ENCODE measurements at places on chromosomes 6 and 20.

GRCh38 chr6:108951351-108951953 lies 103.2 kb downstream of the ARMC2 start:
- no peak overlapping the region for H3K27ac ChIP-seq
- DNase-seq: no peak
- H3K4me1 ChIP-seq: peaks cover 37% of the 10 kb centered on the region
- no peaks in the 10 kb centered on the region for H3K36me3 ChIP-seq
- no peak overlapping the region for H3K4me3 ChIP-seq

DNA sequence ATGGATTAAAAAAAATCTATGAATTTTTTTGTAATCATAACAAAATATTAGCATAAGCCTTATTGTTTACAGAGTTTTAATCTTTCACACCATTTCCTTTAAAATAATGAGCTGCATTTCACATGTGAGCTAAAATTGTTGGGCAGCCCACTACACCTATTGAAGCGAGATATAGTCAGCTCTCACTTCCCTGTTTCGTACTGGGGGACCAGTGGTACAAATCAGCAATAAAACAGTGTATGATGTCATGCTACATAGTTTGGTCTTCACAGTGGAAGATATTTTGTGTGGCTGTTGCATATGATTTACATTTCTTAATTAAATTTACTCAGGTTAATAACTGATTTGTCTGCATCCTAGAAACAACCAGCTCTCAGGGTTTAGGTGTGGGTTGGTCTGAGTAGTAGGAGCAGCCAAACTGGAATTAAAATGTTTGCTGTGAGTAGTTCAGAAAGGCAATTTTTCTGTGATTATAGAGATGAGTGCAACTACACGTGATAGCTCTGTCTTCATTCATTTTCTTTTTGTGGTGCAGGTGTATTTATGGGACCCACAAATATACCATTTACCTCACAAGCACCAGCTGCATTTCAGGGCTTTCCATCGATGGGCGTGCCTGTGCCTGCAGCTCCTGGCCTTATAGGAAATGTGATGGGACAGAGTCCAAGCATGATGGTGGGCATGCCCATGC lies 99.3 kb downstream of the B3GAT2 start:
- no peak overlapping the region for H3K27ac ChIP-seq
- no peaks in the 10 kb centered on the region for H3K27me3 ChIP-seq
- no peaks in the 10 kb centered on the region for H3K36me3 ChIP-seq
- no peak for DNase-seq

GRCh38 chr6:63487103-63487813 lies 85.0 kb upstream of the LOC128125822 start:
- peaks cover 4% of the 10 kb centered on the region for H3K4me1 ChIP-seq
- H3K4me3 ChIP-seq: no peak overlapping the region
- DNase-seq: no peak
- no peaks in the 10 kb centered on the region for H3K27me3 ChIP-seq

DNA sequence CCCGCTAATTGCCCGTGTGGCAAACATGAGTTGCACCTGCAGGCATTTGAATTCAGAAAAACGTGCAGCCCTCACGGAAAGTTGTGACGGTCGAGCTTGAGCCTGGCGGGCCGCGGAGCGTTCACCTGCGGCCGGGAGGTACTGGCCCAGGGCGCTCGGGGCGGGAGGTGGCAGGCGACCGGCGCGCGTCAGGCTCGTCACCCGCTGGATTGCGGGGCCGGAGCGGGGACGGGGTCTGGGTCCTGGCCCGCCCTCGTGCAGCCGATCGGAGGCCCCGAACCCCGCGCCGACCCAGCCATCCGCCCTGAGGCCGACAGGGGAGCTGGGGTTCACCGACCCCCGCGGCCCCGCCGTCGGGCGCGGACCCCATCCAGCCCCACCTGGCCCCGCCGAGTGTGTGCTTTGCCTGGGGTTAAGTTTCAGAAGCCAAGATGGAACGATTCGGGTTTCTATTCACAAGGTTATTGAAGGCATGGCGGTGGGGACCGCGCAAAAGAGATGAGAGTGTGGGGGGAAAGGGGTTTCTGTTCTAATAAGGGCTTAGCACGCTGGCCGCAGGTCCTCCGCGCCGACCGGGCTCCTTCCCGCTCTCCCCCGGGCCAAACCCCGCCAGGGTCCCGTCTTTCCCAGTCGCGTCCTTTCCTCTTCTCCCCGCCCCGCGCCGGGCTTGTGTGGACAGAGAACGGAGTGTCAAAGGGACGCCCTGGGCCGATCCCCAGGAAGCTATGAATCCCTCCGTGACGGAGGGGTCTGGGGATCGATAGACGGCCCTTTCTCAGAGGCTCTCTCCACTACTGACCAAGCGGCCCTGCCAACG lies 1.6 kb upstream of the HEY2 start:
- peak overlapping the region; percentile 95 for H3K27ac ChIP-seq
- H3K36me3 ChIP-seq: no peaks in the 10 kb centered on the region
- no peaks in the 10 kb centered on the region for H3K27me3 ChIP-seq
- H3K4me3 ChIP-seq: peak overlapping the region; percentile 86
- peaks cover 17% of the 10 kb centered on the region for H3K4me1 ChIP-seq

DNA sequence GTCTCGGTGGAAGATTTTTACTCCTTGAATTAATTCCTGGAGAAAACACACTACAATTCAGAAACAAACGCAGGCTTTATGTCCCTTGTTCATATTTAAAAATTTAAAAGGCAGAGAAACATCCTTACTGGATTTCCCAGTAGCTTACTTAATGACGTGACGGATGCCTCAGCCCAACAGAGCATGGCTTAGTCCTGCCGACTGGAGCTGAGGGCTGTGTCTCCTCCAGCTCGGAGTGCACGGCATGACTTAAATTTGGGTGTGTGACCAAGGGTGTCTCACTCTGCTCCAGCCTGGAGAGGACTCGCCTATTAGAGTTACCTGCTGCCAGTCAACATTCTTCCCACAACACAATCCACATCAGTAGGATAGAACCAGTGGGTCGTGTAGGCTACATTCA lies 107.1 kb downstream of the PSMB1 start:
- H3K4me3 ChIP-seq: no peak overlapping the region
- peak overlapping the region; percentile 6 for H3K27ac ChIP-seq
- peaks cover 3% of the 10 kb centered on the region for H3K4me1 ChIP-seq
- no peaks in the 10 kb centered on the region for H3K36me3 ChIP-seq
- DNase-seq: no peak

GRCh38 chr6:27994616-27995015 lies 37.6 kb downstream of the OR2B6 start:
- no peaks in the 10 kb centered on the region for H3K36me3 ChIP-seq
- no peaks in the 10 kb centered on the region for H3K27me3 ChIP-seq
- H3K4me1 ChIP-seq: no peaks in the 10 kb centered on the region
- DNase-seq: no peak
- no peak overlapping the region for H3K27ac ChIP-seq

GRCh38 chr6:89566008-89566800 lies 72.3 kb downstream of the LYRM2 start:
- peaks cover 20% of the 10 kb centered on the region for H3K4me1 ChIP-seq
- H3K27ac ChIP-seq: no peak overlapping the region
- no peaks in the 10 kb centered on the region for H3K27me3 ChIP-seq
- no peak for DNase-seq

GRCh38 chr6:63347599-63347998 lies 27.8 kb upstream of the LGSN start:
- no peak overlapping the region for H3K4me3 ChIP-seq
- H3K27ac ChIP-seq: no peak overlapping the region
- DNase-seq: no peak
- no peaks in the 10 kb centered on the region for H3K4me1 ChIP-seq

GRCh38 chr20:64245746-64246595 lies 9.6 kb upstream of the PCMTD2 start:
- H3K4me1 ChIP-seq: no peaks in the 10 kb centered on the region
- no peaks in the 10 kb centered on the region for H3K27me3 ChIP-seq
- no peaks in the 10 kb centered on the region for H3K36me3 ChIP-seq
- H3K27ac ChIP-seq: no peak overlapping the region

DNA sequence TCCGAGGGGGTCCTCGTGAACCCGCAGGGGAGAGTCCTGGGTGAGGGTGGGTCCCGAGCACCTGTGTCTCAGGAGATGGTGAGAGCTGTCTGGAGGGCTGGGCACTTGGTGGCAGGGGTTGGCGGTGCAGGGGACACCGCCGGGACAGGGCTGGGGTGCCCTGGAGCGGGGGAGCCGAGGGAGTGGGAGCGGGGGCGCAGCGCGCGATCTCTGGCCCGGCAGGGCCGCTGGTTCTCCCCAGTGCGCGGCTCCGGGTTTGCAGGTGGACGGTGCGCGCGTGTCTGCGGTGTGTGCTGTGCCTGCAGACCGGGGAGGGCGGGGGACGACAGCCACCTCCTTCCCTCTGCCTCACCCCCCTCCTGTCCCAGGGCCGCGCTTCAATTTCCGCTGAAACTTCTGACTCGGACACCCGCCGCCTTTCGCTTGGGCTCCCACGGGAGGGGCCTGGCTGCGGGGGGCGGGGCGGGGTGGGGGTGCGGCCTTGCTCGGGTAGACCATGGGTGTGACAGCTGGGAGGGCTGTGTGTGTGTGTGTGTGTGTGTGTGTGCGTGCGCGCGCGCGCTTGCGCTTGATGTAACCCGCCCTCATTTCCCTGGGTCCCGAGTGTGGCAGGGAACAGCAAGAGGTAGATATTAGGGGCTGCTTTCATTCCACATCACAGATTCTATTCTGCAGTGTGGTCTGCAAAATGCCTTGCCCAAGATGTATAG lies 1.2 kb downstream of the TRIB3 start:
- H3K27ac ChIP-seq: peak overlapping the region; percentile 13
- H3K36me3 ChIP-seq: no peaks in the 10 kb centered on the region
- DNase-seq: peak; percentile 48
- peaks cover 22% of the 10 kb centered on the region for H3K27me3 ChIP-seq
- H3K4me3 ChIP-seq: peak overlapping the region; percentile 63

DNA sequence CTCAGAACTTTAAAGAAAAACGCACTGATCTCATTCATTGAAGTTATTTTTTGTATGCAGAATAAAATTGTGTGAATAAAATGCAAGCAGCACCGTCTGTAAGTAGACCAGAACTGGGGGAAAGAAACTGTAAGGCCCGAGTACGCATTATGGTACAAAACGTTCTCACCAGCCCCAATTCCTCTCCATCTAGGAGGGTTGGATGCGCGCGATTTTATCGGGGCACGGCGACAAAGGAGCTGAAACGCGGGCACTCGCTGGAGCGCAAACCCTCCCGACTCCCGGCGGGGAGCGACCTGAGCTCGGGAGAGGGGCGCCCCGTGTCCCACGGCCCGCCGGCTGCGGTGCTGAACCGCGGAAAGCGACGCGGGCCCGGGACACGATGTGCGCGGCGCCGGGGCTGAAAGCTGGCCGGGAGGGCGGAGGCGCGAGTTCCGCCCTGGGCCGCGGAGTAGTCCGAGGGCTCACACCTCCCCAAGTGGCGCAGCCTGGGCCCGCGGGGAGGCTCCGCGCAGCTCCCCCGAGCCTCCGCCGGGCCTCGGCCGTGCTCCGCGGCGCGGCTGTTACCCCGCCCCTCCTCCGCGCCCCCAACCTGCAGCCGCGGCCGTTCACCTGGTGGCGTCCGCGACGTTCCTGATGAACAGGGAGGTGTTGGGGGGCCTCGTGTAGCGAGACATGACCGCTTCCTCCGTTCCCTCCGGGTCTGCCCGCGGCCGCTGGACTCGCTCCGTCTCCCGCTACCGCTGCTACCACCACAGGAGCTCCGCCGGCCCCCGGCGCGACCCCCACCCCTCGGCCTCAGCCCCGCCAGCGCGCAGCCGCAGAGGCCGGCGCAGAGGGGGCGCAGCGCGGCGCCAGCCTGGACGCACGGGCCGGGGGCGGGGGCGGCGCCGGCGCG lies at the start of gene SRSF12:
SRSF12 (minus strand) TSS at position 861 of the 898 bp plus-strand sequence; CDS start at position 677, 184 bp downstream.
- DNase-seq: no peak
- H3K27me3 ChIP-seq: no peaks in the 10 kb centered on the region
- peaks cover 9% of the 10 kb centered on the region for H3K4me1 ChIP-seq
- no peaks in the 10 kb centered on the region for H3K36me3 ChIP-seq
- peak within 1 kb of the TSS; percentile 20 for H3K27ac ChIP-seq

DNA sequence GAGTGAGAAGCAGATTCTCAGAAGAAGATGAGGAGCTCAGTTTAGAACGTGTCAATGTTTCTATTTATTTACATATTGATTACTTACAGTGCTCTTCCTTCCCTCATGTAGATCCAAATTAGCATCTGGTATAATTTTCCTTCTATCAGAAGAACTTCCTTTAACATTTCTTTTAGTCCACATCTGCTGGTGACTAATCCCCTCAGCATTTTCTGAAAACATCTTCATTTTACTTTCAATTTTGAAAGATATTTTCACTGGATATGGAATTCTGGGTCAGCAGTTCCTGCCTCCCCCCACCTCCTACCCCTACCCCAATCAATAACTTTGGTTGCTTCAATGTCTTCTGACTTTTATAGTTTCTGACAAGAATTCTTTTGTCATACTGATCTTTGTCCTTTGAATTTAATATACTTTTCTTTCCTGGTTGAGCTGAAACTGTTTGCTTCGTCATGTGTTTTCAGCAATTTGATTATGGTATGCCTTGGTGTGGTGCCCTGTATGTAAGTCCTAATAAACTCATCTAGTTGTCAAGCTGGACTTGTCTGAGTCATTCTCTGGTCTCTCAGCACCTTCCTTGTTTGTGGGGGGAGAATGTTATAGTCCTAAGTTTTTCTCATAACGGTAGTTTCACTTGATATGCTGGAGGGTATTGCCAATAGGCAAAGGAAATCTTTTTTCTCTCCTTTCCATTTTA lies 57.0 kb downstream of the SMPDL3A start:
- DNase-seq: no peak
- no peaks in the 10 kb centered on the region for H3K27me3 ChIP-seq
- H3K27ac ChIP-seq: no peak overlapping the region
- no peaks in the 10 kb centered on the region for H3K36me3 ChIP-seq
- H3K4me3 ChIP-seq: no peak overlapping the region

DNA sequence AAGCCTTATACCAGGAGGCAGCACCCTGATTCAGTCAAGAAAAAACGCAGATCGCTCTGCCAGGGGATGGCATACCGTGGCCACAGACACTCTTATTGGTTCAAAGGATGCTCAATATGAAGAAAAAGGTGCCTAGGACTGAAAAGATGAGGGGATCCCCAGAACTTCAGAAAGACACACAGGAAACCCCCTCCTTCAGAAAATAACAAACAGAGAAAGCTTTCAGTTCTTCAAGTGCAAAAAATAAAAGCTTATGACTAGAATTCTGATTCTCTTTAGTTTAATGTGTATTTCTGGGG lies 17.7 kb upstream of the MYB start:
- H3K4me1 ChIP-seq: no peaks in the 10 kb centered on the region
- H3K4me3 ChIP-seq: no peak overlapping the region
- no peaks in the 10 kb centered on the region for H3K27me3 ChIP-seq
- H3K27ac ChIP-seq: no peak overlapping the region
- no peaks in the 10 kb centered on the region for H3K36me3 ChIP-seq
- DNase-seq: no peak

- H3K27me3 ChIP-seq: no peaks in the 10 kb centered on the region
- H3K4me3 ChIP-seq: no peak overlapping the region
- DNase-seq: no peak
- no peak overlapping the region for H3K27ac ChIP-seq
Observed at GRCh38 chr6:12621754-12622153, 94.8 kb upstream of the PHACTR1 start.

- no peak overlapping the region for H3K4me3 ChIP-seq
- H3K36me3 ChIP-seq: no peaks in the 10 kb centered on the region
- no peaks in the 10 kb centered on the region for H3K4me1 ChIP-seq
Observed at GRCh38 chr20:859751-860231, 26.3 kb downstream of the FAM110A start.

GRCh38 chr6:150800674-150801314 lies 64.7 kb upstream of the MTHFD1L start:
- H3K4me1 ChIP-seq: no peaks in the 10 kb centered on the region
- H3K36me3 ChIP-seq: no peaks in the 10 kb centered on the region
- H3K27ac ChIP-seq: no peak overlapping the region

- H3K4me1 ChIP-seq: no peaks in the 10 kb centered on the region
- H3K4me3 ChIP-seq: no peak overlapping the region
- H3K27ac ChIP-seq: no peak overlapping the region
- no peak for DNase-seq
- H3K36me3 ChIP-seq: no peaks in the 10 kb centered on the region
Observed at GRCh38 chr6:64672651-64673050, 1034.4 kb downstream of the EYS start.

All from gastrocnemius medialis (tissue), 4 donors.